Muscle of back (tissue), 13 donors: ENCODE measurements at places on chromosomes 7 and 10.

DNA sequence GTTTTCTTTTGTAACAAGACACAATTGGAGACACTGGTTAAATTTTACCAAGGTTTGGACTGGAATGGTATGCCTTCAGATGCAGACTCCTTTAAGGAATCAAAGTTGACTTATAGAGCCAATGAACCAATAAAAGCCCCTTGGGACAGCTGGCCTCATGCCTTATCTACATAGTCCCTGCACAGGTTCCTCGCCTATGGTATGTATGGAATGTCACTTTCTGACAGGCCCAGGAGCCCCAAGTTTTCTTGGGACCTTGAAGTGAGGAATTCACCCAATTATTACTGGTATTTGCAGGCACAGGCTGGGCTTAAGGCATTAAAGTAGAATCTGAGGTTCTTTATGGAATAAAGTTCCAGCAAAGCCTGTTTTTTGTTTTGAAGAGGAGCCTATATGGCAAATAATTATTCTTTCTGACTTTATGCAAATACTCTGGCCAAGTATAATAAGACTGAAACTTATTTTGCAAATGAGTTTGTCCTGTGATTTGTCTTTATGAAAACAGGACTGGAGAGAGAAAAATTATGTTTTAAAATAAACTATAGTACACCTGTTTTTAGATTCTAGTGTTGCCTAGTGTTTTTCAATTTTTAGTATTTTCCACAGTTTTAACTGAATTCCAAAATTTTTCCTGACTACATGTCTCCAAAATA lies 24.1 kb upstream of the DNMBP start:
- DNase-seq: no peak

DNA sequence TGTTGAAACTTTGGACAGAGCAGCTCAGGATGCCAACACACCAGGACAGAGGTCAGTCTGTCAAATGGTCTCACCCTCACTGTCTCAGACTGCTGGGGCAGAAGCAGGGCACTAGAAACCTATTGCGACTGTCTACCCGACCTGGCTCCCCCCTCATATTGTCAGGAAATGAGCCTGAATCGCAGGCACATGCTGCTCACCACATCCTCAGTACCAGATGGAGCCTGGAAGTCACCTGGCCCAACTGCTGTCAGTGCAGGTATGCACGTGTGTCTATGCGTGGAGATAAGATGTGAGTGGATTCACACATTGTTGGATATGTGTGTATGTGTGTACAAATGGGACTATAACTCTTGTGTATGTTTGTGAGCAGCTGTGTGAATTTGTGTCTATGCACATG lies 3.2 kb upstream of the CDHR1 start:
- DNase-seq: no peak

- no peak for DNase-seq
Measured at GRCh38 chr7:82839555-82839954, 323.1 kb downstream of the PCLO start.

- no peak for DNase-seq
Measured at GRCh38 chr7:27970350-27970749, 210.2 kb downstream of the JAZF1 start.

DNA sequence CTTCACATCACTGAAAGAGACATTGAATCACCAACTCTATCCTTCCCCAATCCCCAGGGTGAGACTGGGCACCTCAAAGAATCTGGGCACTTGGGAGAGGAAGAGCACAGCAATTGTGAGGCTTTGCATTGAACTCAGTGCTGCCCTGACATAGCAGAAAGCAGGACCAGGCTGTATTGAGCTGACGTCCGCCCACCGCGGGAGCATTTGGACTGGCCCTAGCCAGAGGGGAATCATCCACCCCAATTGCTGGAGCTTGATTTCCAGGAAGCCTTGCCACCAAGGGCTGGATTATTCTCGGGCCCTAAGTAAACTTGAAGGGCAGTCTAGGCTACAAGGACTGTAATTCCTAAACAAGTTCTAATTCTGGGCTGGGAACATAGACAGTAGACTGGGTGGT lies 416.3 kb upstream of the PHF14 start:
- DNase-seq: no peak

DNA sequence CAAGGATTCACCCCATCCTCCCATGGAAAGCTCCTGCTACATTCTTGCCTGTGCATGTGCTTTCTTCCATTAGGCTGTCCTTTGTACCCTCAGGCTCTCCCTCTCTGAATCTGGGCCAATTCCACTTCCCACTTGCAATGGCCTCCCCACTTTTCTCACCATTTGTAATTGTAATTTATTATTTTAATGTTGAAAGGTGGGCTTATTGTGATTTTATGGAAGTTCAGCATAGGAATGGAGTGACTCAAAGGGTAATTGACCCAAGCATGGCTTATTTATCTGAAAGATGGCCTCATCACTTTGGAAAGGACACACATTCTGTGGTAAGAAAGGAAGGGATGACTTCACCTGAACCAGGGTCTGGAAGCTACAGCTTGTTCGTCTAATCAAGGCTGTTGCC lies 46.9 kb upstream of the ORC5 start:
- DNase-seq: no peak

- no peak for DNase-seq
Measured at GRCh38 chr7:142308326-142308725, 50.5 kb upstream of the PRSS58 start.

DNA sequence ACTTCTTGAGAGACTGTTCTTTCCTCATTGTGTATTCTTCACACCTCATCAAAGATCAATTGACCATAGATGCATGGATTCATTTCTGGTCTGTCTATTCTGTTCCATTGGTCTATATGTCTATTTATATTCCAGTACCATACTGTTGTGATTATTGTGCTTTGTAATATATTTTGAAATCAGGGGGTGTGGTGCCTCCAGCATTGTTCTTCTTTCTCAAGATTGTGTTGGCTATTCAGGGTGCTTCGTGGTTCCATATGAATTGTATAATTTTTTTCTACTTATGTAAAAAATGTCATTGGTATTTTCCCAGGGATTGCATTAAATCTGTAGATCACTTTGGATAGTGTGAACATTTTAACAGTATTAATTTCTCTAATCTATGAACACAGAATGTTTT lies 106.5 kb downstream of the EPC1 start:
- no peak for DNase-seq

- peak; percentile 33 for DNase-seq
Measured at GRCh38 chr10:23198940-23199767, 7.0 kb downstream of the PTF1A start.

DNA sequence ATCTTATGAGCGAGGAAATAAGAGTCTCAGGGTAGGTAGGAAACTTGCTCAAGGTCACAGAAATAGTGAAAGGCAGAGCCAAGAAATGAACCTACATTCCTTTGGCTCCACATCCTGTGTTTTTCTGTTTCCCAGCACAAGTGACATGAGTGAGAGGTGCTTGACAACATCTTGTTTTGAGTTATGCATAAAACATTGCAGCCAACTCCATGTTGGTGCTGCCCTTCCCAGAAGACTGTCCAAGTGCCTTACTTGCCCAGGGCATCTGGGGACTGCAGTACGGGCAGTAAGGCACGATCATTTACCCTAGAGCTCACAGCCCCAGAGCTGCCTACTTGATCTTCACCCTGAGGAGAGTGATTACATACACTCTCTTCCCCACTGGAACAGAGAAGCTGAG lies 148.8 kb downstream of the NOC3L start:
- DNase-seq: no peak

- no peak for DNase-seq
Measured at GRCh38 chr7:8214244-8214824, 47.6 kb downstream of the ICA1 start.

- DNase-seq: no peak
Measured at GRCh38 chr10:34721208-34721840, 93.8 kb downstream of the PARD3 start.

DNA sequence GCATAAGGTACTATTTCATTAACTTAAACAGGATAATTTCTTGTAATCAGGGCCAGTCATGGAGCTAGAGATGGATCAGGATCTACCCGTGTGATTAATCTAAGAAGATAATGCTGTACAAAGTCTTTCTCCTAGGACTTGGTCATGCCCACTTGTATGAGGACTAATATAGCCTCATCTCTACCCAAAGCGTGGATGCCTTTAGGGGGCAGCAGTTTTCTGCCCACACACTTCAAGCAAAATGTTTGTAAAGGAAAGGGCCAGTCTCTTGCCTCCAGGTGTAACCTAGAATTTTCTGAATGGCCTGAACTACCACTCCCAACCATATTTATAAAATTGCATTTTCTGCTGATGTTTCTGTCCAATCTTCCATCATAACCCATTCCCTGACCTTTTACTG lies 764.0 kb upstream of the IGFBP3 start:
- no peak for DNase-seq

DNA sequence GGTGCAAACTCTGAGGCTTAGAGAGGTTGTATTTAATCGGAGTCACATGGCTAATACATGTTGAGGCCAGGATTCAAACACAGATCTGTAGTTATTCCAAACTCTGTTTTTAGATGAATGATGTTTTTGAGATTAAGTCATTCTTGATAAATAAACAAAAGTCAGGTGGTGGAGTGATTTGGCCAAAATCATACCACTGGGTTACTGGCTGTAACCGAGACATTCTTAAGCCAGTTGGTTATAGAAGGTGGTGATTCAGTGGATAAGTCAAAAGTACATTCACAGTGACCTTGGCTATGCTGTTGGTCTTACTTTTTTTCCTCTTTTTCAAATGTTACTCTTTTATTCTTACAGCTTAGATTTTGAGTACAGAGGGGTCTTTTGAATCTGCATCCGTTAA lies 361.4 kb downstream of the KIF20B start:
- DNase-seq: no peak

- DNase-seq: no peak
Measured at GRCh38 chr10:119159332-119159731, 6.2 kb downstream of the SFXN4 start.

DNA sequence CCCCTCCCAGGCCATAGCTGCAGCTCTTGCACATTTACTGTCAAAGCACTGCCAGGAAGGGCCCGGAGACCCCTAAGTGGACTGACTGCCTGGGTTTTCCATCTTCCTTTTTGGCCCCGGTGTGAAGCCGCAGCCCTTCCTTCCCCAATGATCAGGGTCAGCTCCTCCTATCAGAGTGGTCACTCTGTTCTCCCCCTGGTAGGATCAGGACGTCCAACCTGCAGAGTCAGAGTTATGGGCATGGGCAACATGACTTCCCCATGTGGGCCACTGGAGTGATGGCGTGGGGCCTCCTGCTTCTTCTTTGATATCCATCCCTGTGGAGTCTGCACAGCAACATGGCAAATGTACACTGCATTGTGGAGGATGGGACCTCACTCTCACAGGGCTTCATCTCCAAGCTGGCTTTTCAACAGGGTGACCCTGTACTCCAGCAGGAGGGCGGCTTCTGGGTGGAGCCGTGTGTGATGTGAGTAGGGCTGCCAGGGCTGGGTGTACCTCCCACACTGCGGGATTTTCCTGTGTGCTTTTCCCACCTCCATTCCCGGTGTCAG lies 6.4 kb upstream of the RAMP3 start:
- DNase-seq: no peak

DNA sequence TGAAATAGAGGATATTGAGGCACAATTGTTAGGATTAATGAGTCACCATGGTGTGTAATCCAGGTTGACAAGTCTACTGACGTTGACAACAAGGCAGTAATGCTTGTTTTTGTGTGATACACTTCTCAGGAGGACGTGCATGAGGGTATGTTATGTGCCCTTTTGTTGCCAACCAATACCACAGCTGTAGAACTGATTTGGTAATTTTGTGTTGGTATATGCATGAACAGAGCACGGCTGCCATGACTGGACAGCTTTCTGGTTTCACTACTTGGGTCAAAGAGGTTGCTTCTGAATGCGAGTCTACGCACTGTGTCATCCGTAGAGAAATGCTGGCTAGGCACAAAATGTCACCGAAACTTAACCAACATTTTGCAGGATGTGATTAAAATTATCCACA lies 32.9 kb downstream of the PHTF2 start:
- DNase-seq: no peak

DNA sequence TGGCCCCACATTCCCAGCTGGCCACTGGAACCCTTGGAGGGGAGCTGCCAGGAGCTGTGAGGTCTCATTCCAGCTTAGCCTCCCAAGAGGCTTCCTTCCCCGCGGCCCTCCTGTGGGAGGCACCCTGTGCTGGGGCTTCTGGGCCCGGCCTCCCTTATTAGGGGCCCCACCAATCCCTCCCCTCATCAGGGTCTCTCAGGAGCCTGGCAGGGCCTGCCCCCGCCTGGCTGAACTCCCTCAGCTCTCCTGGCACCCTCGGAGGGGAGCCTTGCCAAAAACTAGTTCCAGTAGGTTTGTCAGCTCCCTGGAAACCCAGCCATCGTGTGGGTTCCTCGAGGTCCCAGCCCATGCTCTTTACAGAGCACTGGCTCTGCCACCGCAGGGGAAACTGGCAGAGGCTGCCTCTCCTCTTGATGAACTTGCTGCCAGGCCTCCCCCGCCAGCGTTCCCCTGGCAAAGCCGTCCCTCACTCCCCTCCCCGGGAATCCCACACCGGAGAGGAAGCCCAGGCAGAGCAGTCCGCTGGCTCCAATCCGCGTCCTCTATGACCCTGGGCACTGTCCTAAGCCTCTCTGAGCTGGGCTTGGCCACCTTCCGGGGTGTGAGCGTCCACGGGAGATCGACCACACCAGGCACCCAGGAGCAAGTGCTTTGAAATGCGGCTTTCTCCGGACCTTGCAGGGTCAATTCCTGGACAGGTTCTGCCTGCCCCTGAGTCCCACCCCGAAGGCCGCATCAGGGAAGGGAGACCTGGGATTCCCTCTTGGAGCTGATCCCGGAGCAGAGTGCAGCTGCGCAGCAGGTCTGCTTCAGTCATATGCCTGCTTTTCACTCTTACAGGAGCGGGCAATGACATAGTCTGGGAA lies 139.8 kb downstream of the ARHGAP22 start:
- DNase-seq: no peak

GRCh38 chr7:39847227-39847626 lies 102.8 kb upstream of the CDK13 start:
- DNase-seq: no peak

- peak; percentile 80 for DNase-seq
Measured at GRCh38 chr10:31136930-31137885, 105.5 kb upstream of the ZNF438 start.

DNA sequence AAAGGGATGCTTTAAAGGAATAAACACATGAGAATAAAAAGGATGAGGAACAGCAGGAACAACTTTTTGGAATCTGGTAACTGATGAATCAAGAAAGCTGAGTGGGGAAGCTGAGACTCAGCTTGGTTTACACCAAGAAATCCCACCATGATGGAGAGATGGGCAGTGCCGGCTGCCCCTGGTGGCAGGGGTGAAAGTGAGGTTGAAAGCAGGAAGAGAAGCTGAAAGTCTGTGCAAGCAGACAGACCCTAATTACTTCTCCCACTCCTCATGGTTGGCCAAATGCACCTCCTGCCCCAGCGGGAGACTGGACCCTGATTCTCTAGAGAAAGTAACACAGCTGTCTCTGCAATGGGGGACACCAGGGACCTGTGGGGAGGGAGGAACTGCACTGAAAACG lies 57.6 kb upstream of the NANOS1 start:
- DNase-seq: no peak

- DNase-seq: no peak
Measured at GRCh38 chr10:4677296-4678021, 148.5 kb upstream of the AKR1E2 start.
